Stimulated activated CD4-positive, alpha-beta T cell treated with anti-CD3 and anti-CD28 coated beads, TNF-alpha, amount 100 ng/mL, for 4 hours (primary cell): ENCODE measurements at places on chromosomes 5 and 9.

DNA sequence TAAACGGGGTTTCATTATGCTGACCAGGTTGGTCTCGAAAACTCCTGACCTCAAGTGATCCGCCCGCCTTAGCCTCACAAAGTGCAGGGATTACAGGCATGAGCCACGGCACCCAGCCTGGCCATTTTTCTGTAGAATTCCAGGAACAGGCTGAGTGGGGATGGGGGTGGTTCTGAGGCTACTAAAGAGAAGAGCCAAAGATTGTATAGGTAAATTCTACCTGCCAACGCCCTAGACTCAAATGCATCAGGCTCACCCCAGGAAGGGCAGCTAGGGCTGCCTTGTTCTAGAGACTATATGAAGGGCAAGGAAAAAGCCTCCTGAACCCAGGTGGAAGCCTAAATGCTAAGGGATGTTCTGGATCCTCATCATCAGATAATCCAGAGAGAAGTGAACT, 1.6 kb upstream of the C5orf52 start:
- no peak for DNase-seq

DNA sequence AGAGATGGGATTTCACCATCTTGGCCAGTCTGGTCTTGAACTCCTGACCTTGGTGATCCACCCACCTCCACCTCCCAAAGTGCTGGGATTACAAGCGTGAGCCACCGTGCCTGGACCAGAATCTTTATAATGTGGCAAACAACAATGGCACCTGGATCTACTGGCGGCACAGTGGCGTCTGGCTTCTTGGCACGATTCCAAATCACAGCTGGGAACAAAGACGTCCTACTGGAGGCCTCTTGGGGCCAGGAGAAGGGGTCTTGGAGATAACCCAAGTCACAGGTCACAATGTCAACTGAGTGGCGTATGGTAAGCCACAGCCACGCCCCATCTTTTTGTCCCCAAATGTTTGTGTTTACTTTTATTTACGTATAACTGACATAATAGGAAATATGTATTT, 77.8 kb upstream of the RAPGEF1 start:
- no peak for DNase-seq

DNA sequence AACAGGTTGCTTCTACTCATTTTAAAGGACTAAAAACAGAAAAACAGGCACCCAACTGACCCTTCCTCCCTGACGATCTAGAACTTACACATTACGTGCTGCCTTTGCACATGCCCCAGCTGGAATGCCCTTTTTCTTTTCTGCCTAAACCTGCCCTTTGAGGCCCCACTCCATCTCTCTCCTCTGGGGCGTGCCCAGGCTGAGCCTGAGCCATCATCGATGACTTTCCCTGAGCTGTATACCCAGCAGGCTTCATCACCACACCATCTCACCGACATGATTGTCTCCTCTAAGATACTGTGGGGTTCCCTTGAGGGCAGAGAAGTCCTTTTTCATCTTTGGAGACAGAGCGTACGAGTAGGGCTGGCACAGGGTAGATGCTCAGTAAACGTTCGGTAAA, 24.1 kb upstream of the GABBR2 start:
- DNase-seq = no peak

DNA sequence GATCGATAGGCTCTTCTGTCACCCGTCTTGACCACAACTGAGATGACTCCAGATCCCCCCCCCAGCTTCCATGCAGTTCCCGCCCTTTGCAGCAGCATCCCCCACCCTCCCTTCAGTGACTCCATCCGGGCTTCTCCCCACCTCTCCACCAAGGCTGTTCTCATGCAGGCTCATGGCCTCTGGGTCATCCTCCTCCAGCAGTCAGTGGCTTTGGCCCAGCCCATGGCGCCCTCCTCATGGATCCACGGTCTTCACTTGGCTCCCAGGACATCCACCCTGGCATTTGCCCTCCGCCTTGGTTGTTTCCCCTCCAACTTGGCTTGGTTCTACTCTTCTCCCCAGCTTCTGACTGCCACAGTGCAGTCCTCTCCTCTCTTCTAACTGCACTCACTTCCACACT, 96.7 kb upstream of the RUFY1 start:
- no peak for DNase-seq

DNA sequence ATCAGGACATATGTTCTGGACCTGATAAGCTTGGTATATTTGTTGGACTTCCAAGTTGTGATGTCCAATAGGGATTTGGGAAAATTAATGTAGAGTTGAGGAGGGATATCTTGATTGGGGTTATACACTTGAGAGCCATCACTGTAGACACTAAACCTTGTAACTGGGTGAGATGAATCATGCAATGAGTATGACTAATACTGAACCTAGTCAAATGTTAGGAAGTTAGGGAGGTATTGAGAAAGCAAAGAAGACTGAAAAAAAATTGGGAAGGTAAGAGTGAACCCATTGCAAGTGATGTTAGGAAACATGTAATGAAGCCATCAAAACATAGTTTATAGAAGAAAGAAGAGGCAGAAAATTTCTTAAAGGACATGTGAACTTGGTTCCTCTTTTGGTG, 668.4 kb upstream of the CDH9 start:
- no peak for DNase-seq

DNA sequence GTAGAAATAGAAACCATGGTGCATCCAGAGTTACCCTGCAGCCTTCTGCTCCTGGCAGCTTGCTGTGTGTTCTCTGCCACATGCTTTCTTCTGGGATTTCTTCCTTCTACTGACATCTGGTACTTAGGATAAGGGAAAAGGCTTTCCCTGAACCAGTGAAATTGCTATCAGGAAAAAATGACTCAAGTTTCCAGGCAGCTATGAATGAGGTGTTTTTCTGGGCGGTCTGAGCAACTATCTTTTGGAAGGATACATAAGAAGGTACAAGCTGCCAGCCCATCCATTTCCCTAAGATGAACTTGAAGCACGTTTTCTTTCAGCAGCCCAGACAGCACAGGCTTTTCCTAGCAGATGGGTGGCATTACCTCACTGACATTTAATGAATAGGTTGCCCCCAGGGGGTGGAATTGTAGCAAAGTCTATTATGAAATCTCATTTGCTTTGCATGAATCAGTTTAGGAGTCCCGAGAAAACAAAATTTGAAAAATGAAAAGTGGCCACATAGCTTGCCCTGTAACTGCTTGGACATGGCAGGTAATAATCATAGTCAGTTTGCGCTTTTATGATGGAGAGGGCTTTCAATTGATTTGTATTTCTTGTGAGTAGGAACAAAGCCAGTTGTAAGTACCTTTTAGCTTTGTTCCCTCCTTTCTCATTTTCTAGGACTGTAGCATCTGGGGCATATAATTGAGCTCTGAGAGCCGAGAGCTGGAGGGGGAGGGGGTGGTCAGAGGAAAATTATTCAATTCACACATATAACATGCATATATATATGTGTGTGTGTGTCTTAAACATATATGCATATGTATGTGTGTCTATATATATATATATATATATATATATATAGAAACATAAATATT, 108.5 kb downstream of the C9orf152 start:
- DNase-seq = no peak

DNA sequence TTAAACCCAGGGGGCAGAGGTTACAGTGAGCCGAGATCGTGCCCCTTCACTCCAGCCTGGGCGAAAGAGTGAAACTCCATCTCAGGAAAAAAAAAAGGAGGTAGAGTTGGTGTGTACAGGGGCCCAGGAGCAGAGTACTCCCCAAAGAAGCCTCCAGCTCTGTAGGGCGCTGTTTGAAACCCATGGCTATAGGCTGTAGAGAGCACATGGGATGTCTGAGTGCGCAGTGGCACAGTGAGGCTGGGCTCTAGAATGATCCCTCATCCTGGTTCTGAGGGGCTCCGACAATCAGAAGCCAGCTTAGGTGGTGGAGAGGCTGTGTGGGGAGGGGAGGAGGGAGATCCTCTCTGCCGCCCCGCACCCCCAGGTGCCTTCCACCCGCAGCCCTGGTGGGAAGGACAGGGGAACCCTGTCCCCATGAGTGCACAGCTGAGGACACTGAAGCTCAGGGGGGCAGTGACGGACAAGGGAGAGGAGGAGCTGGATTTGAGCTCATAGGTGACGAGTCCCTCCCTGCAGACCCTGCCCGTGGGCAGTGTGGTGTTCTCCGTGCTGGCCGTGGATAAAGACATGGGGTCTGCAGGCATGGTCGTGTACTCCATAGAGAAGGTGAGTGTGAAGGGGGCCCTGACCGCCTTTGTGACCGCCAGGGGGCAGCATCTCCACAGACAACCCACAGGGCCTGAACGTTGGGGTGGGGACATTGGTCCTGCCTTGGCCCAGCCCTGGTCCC, 24.6 kb downstream of the CDHR2 start:
- peak; percentile 59 for DNase-seq

DNA sequence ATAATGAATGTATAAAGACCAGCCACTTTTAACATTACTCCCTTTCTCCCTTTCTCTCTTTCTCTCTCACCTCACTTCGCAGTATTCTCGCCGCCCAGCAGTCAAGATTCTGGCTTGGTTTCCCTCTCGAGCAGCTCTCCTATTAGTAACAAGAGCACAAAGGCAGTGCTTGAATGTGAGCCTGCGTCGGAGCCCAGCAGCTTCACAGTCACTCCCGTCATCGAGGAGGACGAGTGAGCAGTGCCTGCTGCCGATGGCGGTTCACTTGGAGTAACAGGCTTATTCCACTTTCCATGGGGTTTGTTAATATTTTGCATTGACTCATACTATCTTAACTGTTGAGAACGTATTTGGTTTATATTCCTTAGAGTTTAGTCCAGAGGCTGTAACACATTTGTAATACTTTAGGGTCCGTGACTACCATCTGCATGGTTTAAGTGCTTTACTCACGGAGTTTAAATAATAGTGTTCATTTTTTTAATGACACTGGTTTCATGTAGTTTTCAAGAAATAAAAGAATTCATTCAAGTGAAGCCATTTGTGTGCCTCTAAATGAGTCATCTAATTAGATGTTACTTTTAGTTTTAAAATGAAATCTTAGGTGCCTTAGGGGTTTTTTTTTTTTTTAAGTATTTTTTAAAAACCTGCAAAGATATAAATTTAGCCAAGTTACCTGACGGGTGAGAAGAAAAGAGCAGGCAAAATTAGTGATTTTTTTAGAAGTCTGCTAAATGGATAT, 8.4 kb upstream of the DMRT3 start:
- DNase-seq = no peak

- no peak for DNase-seq
Observed at GRCh38 chr5:95925939-95926338, 35.7 kb downstream of the ELL2 start.

GRCh38 chr9:94697972-94698581, 28.4 kb upstream of the AOPEP start:
- no peak for DNase-seq

DNA sequence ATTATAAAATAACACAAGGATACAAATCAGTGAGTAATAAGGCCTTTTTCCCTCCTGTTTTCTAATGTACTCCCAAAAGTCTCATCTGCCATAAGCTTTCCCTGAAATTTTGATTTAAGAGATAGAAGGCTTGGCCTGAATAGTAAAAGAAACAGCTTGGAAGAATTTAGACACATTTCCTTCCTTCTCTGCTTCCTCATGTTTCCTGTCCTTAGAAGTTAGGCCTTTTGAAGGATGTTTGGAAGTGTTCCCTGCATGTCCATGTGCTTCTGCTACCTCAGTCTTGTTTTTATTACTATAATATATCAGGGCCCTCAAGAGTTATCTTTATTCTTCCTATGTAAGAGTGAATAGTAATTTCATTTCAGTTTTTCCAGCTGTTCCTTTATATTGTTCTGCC, 242.7 kb downstream of the DEPDC1B start:
- no peak for DNase-seq

DNA sequence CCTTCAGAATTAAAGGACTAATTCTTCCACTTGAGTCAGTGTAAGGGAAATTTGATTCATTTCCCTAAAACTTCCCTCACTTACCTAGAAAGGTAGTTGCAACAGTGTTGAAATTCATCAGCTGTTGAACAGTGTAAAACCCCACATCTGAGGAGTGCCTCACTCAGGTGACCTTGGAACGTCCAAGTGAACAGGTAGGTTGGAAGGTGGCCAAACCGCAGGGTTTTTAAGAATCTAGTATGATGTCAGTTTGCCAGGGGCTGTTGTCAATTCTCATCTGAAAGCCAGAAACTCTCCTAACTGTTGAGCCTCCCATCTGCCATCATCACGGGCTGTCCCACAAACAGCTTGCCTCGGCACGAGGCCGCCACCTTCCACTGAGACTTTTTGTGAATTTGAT, 105.7 kb downstream of the TMEM174 start:
- no peak for DNase-seq

GRCh38 chr9:121656941-121657470, 5.6 kb downstream of the DAB2IP start:
- DNase-seq = no peak

- no peak for DNase-seq
Observed at GRCh38 chr9:87503927-87504326, 6.3 kb downstream of the DAPK1 start.
